ENCODE measurements at places on chromosomes 6 and 20.

DNA sequence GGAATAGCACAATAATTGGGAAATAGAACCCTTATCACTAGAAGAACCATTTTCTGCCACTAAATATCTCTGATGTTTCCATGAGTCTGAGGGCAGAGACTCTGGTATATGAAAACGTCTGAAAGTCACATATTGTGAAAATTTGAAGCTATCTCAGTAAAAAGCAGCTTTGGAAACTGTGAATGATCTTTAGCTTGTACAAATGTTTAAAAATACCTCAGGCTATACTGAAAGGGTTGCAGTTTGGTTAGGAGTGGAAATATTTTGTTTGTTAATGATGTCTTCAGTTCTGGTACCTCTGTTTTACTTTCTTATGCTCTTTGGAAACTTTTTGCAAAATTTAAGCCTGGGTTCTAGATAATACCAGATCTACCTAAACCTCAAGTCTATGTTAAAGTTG, 135.0 kb downstream of the SLC16A10 start:
- DNase-seq = no peak

- peak; percentile 41 for DNase-seq
These were observed 8.6 kb downstream of the AARS2 start for GRCh38 chr6:44304282-44305199.

DNA sequence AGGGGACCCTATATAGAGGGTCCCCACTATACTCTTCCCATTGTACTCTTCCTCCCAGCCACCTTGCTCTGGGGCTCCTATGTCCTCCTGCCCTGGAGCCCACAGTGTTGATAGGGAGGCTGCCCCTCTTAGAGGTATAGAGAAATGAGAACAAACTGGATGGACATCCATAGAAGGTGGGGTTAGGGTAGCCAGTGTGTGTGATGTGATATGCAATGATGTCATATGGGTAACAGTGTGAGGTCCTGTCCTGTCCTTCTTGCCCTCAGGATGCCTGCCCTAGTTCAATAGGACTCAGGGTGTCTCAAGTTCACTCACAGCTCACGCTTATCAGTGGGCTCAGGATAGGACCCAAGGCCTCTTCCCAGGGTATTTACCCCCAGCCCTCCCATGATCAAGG, 435 bp downstream of the PTCRA start:
- DNase-seq = no peak

GRCh38 chr6:133699741-133700385, 189.1 kb upstream of the TCF21 start:
- DNase-seq = no peak

DNA sequence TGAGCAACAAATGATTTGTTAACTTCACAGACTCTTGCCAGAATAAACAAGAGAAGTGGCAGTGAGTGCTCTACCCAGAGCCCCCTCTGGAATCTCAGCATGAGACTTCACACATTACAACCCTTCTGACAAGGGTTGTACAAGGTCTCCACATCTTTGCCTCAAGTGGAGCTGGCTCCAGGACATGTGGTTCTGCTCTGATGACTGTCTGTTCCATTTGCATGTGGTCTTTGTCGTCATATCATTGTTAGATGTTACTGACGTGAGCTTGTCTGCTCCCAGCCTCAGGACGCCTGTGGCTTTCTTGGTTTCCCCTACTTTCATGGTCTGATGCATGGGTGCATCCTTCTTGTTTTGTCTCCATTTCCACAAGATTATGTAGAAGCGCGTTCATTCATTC, 115.0 kb downstream of the SLC24A3 start:
- no peak for DNase-seq

GRCh38 chr20:33444797-33445560, 1.4 kb upstream of the SNTA1 start:
- peak; percentile 19 for DNase-seq

GRCh38 chr20:43328697-43329096, 129.0 kb upstream of the SRSF6 start:
- DNase-seq = no peak

DNA sequence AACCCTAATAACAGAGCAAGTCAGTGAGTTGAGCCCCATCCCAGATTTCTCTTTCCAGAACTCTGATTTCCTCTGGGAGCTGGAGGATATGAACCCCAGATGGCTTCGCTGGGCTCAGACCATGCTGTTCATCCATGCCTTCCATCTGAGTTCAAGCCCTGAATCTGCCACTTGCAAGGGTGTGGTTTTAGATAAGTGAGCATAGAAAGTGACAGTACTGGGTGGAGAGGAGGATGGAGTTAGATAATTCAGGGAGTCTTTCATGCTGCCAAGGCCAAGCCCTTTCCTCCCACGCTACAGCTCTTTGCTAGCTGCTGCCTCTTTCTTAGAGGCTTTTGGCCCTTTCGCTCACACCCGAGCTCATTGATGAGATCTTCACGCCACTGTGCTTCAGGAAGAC, 57.2 kb upstream of the MAFB start:
- DNase-seq = no peak

GRCh38 chr6:68256391-68256790, 378.7 kb upstream of the ADGRB3 start:
- DNase-seq = no peak

DNA sequence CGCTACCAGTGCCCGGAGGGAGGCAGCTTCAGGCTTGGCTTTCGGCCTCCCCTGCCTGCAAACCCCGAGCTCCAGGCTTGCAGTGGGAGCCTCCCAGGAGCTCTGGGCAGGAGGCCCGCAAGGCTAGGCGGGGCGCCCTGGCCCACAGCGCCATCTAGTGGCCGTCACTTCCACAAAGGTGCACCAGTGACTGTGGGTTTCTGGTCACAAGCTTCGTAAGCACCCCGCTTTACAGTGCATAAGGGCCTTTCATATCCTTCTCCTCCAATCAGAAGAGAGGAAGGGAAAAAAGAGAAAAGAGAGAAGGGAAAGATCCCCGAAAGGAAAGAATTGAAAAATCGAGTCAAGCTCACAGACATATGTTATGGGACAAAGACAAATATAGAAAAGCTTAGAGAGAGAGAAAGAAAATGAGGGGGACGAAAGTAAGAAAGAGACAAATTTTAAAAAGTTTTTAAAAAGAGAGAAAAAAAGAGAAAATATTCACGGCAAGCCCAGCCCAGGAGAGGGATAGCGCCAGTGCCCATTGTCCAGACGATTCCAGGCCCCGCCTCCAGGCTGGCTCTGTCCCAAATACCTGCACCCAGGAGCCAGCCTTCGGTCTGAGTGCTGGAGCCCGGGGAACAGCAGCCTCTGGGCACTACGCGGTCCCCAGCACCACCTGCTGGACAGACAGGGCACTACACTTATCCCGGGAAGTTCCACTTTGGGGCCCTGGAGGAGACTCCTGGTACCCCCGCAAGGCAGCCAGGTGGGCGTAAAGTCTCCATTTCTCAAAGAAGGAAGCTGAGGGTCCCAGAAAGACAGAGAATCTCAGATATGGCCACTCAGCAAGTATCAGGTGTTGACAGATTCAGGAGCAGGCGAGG, 207.1 kb downstream of the PREX1 start:
- DNase-seq = peak; percentile 73

- no peak for DNase-seq
These were observed 156.5 kb downstream of the TFAP2A start for GRCh38 chr6:10258341-10258740.

GRCh38 chr20:7015257-7015656, 247.8 kb downstream of the BMP2 start:
- DNase-seq = no peak

DNA sequence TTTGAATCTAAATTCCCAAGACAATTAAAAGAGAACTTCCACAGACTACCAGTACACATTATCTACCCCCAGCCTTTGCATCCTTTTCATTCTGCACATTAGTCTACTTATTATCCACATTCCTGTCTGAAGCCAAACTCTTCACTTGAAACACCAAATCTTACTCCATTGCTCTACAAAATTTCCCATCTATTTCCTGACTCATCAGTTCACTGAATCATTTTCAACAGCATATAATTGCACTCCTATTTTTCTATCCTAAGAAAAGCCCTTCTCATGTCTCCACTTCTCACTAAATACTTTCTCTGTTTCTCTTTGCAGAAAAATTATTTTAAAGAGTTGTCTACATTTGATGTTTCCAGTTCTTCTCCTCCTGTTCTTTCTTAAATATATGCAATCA, 239.4 kb upstream of the FERMT1 start:
- no peak for DNase-seq

DNA sequence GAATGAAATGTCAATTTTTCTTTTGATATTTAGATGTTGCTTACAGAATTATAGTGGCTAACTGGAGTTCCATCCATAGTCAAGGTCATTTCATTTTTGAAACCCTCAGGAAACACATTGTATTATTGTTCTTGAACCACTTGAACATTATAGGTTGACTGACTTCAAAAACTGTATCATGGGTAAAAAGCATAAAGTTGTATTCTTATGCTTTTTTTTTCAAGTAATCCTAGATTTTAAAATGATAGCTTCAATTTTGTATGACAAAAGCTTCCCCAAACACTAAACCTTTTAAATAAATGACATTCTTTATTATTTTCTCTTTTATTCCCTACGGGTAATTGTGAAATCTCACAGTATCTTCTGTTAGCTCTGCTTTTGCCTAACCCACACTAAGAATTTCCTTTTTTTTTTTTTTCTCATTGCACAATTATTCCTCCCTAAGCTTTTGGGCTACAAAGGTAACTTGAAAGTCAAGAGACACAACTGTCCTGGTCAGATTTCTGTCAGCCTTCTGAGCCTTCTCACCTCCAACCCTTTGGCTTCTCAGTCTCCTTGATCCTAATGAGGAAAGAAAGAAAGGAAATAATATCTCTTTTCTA, 36.9 kb upstream of the LAMA4 start:
- no peak for DNase-seq

DNA sequence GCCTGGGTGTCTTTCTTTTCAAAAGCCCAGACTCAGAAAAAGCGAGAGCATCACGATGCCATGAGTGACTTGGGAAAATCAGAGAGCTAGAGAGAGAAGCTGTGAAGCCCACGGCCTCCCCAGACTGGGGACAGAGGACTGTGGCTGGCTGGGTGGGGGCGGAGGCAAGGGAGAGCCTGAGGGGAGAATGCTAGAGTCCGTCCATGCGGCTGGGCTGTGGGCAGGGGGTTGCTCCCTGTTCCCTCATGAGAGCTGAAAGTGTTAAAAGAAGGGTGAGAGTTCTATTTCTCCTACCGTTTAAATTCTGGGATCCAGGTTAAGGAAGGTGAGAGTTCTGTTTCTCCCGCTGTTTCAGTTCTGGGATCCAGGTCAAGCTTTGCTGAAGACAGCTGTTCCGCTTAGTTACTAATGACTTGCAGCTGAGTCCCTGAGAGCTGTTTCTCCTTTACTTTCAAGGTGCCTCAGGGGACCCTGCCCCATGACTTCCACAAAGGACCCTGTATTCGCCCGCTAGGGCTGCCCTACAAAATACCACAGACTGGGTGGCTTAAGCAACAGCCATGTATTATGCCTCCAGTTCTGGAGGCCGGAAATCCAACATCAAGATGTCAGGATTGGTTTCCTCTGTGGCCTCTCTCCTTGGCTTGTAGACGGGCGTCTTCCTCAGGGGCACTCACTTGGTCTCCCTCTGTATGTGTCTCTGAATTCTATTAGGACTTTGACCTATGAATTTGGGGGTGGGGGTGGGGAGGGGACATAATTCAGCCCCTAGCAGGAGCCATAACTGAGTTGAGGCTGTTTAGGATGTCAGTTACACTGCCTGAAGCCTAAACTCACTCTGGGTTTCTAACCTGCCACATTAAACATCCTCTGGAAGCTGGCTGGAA, 127.0 kb downstream of the PXDC1 start:
- no peak for DNase-seq

- no peak for DNase-seq
These were observed 52.4 kb upstream of the NXT1 start for GRCh38 chr20:23298155-23298554.

GRCh38 chr6:136410201-136411024, 120.8 kb upstream of the BCLAF1 start:
- no peak for DNase-seq

DNA sequence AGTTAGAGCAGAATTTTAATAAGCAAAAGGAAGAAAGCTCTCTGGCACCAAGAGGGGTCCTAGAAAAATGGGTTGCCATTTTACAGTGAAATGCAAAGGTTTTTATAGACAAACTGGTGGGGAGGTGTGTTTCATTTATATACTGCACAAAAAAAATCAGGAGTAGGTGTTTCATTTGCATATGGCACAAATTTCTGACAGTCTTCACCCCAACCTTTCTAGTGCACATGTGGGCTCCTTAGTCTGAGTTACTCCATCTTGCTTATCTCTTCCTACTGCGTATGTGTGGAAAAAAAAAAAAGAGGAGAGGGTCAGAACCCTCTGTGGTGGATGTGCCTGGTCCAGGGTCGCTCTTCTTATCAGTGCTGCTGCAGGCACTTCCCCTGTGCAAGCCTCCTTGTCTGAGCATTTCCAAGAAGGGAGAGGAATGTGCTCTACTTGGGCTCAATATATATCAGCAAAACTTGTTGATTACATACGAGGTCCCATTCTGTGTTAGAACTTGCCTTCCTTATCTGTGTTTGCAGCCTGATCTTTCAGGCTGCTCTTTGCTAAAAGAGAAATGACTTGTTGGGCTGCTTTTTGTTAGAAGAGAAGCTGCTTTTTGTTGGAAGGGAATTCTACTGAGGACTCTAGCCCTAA, 59.0 kb upstream of the MRAP2 start:
- no peak for DNase-seq

DNA sequence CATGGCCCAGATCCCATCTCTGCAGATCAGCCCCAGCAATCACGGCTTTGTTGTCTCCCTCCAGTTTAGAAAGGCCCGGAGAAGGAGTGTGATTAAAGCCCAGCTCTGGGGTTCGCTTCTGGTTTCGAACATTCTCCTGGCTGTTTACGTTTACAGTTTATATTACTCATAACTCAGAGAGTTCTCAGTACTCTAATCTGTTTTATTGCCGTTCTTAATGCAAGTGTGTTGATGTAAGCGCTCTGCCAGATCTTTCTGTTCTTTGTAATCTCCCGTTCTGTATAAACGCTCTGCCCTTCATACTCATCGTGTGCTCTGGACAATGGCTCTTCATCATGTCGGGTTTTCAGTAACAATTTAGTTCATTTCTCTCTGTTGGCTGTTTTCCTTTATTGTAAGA, 118.0 kb upstream of the PRND start:
- no peak for DNase-seq

DNA sequence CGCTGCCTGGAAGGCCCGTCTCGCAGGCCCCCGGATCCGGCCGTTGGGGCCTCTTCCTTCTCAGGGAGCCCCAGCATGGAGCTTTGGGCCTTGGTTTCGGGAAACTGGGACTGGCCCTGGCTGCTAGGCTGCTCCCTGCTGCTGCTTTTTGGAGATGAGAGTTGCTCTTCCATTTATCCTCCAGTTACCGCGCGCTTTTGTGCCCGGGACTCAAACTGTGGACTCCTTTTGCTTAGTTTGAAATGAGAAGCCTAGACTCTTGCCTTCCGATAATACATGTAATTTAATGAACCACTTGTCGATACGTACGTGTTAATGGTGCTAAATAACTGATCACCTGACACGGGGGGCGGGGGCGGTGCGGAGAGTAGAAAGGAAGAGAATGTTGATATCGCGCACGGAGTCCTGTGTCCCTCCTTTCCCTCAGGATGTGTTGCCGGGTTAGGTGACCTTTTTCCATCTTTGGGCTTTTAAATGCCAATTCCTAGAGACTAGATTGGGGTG, 968 bp downstream of the PHF3 start:
- peak; percentile 69 for DNase-seq

- peak; percentile 56 for DNase-seq
These were observed 16.2 kb downstream of the GABRR2 start for GRCh38 chr6:89298680-89299465.
